Epithelial cell of proximal tubule (primary cell): ENCODE measurements at places on chromosomes 6 and 20. TPM values are rescaled to one million over a fixed set of nuclear protein-coding genes. Genes with fewer than 3 reads are reported as not detected.

THEMIS gene
- not detected in 2 replicates for total RNA-seq

NT5E gene
- 145 and 216 TPM in 2 replicates for total RNA-seq

CST5 gene
- not detected in 2 replicates for total RNA-seq

HCK gene
- not detected in 2 replicates for total RNA-seq

PTCHD4 gene
- 0.07 and 1.3 TPM in 2 replicates for total RNA-seq
